Activated naive CD8-positive, alpha-beta T cell treated with anti-CD3 and anti-CD28 coated beads, Interleukin-2, amount 10 ng/mL, durations not matched to agents 7 days and 5 days (primary cell): ENCODE measurements at places on chromosomes 12 and 14.

GRCh38 chr12:51760231-51760630, 88.3 kb downstream of the FIGNL2 start:
- no peak overlapping the region for H3K4me3 ChIP-seq
- H3K36me3 ChIP-seq: no peaks in the 10 kb centered on the region
- peaks cover 4% of the 10 kb centered on the region for H3K27me3 ChIP-seq
- no peak for DNase-seq
- no peak overlapping the region for H3K27ac ChIP-seq
- H3K4me1 ChIP-seq: no peaks in the 10 kb centered on the region

DNA sequence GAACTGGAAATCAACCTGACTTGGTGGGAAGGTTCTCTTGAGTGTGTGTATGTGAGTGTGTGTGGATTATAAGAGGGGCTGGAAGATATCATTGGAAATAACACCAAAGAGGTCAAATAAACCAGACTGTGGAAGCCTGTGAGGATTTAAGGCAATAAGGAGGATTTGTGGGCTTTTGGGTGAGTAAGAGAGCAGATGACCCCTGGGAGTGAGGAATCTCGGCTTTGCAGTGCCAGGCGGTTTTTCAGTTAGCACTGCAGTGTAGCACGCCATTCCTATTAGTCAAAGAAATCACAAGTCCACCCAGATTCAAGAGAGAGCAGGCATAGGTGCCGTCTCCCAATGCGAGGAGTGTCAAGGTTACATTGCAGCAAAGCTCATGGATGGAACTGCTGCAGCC, 63.3 kb downstream of the CALM1 start:
- no peaks in the 10 kb centered on the region for H3K36me3 ChIP-seq
- no peaks in the 10 kb centered on the region for H3K4me1 ChIP-seq
- H3K27ac ChIP-seq: no peak overlapping the region
- DNase-seq: no peak
- H3K27me3 ChIP-seq: peaks cover 3% of the 10 kb centered on the region

DNA sequence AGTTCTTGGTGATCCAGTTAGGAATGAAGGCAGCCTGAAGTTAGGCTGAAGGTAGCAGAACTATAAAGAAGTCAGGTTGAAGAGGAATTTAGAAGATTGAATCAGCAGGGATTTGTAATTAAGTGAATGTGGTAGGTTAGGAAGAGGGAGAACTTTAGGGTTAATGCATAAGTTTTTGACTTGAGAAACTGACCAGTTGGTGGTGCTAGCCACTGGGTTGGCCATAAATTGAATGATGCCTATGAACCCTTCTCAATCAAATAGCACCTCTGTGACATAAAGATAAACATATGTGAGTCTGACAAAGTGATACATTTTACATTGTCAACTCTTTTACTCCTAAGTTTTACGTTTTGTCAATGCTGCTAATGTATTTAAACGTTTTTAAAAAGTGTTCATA, 290.6 kb upstream of the NAV3 start:
- H3K27ac ChIP-seq: no peak overlapping the region
- DNase-seq: no peak
- no peak overlapping the region for H3K4me3 ChIP-seq
- H3K27me3 ChIP-seq: no peaks in the 10 kb centered on the region
- no peaks in the 10 kb centered on the region for H3K4me1 ChIP-seq
- no peaks in the 10 kb centered on the region for H3K36me3 ChIP-seq

DNA sequence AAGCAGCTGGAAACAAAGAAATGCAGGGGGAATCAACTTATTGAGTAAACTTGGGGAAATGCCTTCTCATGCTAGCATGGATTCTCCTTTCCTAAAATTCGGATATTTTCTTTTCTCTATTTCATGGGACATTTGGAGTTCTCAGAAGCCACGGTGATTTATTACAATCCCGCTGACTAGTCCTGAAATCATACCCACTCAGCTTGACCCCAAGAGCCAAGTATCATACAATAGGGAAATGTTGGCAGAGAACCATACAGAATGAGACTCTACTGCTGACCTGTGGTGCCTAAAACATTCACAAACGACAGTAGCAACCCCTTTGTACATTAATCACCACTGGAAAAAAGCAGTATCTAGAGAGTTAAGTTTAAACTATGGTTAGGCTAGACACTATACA, 112.4 kb downstream of the KICS2 start:
- no peak for DNase-seq
- peaks cover 7% of the 10 kb centered on the region for H3K27me3 ChIP-seq
- H3K4me3 ChIP-seq: no peak overlapping the region
- no peaks in the 10 kb centered on the region for H3K4me1 ChIP-seq
- no peaks in the 10 kb centered on the region for H3K36me3 ChIP-seq
- no peak overlapping the region for H3K27ac ChIP-seq

DNA sequence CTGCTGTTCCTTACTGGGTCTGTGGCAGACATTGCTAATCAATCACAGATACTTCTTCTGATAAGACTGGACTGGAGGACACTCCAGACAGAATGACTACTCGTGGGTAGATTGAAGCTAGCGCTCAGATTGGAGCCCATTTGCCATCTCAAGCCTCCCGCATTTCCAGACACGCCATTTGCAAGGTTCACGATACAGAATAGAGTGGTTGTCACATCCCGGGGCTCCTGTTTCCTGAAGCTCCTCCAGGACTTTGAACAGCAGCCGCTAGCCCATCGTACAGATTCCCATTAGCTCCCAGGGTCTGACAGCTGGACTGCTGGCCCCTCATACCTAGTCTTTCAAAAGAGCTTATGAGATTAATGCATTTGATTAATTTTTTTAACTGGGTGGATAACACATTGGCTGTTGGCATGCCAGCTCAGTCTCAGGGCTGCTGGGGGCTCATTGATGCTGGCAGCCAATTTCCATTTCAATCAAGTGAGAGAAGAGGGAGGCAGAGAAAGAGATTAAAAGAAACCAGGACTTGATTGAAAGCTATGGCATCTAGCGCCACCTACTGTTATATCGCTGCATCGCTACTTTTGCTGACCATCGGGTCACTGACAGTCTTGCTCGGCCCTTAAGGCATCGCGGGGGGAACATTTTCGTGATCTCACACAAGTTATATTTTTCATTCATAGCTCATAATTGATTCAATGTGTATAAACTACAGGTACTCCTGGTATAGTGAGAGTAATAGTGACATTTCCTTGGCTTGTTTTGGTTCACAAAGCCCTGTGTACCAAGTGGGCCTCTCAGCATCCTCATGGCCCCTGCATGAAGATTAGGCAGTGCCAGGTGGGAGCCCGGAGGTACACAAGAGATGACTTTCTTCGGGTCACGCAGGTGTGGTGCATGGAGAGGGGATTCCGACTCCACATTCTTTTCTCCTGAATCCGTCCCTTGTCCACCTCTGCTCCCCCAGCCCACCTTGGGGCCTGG, 78.6 kb downstream of the CCDC60 start:
- H3K36me3 ChIP-seq: no peaks in the 10 kb centered on the region
- peaks cover 3% of the 10 kb centered on the region for H3K27me3 ChIP-seq
- DNase-seq: peak; percentile 35

- no peak overlapping the region for H3K4me3 ChIP-seq
- H3K27ac ChIP-seq: no peak overlapping the region
- H3K36me3 ChIP-seq: no peaks in the 10 kb centered on the region
- no peak for DNase-seq
- H3K4me1 ChIP-seq: no peaks in the 10 kb centered on the region
- H3K27me3 ChIP-seq: peaks cover 8% of the 10 kb centered on the region
Measured at GRCh38 chr14:58701156-58701555, 63.4 kb downstream of the DACT1 start.
